ENCODE measurements at places on chromosomes 16 and 17.

DNA sequence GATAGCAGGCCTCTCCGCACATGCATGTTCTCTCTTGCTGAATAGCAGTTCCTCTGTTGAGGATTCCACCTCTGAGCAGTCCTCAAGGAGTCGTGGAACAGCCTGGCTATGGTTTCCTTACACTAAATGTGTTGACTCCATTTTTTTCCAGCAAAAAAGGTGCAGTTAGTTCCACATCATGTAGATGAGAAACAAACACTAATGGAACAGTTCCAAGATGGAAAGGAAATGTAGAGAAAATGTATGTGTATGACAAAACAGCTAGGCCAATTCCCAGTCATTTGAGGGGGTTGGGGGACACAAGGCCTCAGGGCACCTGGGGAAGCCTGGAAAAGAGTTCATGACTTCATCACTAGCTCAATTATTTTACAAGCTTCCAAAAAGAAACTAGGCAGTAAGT, 90.0 kb downstream of the CFDP1 start:
- peak; percentile 2 for DNase-seq

GRCh38 chr16:56309008-56309407, 116.3 kb downstream of the AMFR start:
- DNase-seq, result no peak

DNA sequence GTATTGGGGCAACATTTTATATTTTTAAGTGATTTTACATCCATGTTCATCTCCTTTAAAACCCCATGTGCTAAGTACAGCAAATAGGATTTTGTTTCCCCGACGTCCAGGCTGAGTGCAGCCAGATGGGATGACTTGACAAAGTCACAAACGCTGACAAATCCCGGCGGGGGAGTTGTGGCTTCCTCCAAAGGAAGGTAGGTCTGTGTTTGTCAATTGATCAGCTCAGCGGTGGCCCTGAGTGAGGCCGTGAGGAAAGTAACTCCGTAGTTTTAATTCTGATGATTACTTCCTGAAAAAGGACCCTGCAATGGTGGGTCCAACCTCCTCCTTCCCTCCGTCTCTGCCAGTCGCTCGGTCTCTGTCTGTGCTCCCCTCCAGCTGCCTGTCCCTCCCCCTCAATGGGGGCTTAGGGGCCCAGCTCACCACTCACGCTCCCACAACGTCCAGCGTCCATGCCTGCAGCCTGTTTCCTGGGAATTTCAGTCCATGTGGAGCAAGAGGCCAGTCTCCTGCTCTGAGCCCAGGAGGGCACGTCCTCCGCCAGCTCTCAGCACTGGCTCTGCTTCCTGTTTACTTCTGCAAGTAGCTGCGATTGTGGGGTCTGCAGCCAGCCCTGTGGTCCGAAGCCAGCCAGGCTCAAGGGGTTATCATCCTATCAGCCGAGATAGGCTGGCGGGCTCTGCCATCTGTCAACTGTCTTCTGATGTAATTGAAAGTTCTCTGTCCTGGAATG, 209.4 kb upstream of the FOXF1 start:
- no peak for DNase-seq

- DNase-seq, result no peak
These were observed 17.2 kb upstream of the METRNL start for GRCh38 chr17:83062011-83062817.

- DNase-seq, result peak; percentile 87
These were observed 40.1 kb downstream of the MYO18A start for GRCh38 chr17:29140051-29140621.

GRCh38 chr16:19218581-19218980, 50.5 kb downstream of the SYT17 start:
- no peak for DNase-seq

DNA sequence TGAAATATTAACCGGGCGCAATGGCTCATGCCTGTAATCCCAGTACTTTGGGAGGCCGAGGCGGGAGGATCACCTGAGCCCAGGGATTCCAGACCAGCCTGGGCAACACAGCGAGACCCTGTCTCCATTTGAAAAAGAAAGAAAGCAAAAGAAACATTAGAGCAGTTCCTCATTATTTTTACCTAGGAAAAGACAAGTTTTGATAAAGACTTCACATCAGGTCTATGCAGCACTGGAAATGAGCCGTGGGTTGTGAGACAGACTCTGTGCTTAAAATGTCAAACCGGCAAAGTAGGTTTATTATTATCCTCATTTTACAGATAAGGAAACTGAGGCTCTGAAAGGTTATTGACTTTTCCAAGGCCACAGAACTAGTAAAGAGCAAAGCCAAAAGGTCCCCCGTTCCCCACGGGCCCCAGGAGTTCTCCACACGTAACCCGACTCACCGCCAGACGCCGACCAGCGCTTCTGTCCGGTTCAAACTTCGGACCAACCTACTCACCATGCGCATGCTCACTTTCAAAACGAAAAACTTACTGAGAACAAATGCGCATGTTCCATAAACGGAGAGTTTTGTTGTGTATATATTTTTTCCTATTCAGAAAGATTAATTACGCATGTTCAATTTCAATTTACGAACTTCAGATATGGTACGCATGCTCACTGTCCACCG, 356 bp downstream of the TUBD1 start:
- no peak for DNase-seq

- DNase-seq, result no peak
These were observed 9.9 kb upstream of the CCL5 start for GRCh38 chr17:35889818-35890773.

DNA sequence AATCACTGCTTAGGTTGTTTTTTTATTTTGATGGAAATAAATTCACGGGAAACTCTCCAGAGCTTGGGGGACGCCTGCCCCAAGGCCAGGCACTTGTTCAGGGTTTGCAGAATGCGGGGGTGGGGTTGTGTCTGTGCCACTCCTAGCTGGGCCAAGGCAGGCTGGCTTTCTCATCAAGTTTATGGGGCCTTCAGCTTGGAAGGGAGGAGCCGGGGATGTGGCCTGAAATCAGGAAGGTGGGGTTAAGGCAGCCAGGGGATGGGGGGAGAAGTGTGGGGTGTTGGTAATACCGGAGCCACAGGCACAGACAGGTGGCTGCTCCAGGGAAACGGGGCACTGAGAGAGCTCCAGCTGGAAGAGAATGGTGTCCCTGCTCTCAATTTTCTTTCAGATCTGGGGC, 1.7 kb upstream of the CHAD start:
- DNase-seq, result no peak

DNA sequence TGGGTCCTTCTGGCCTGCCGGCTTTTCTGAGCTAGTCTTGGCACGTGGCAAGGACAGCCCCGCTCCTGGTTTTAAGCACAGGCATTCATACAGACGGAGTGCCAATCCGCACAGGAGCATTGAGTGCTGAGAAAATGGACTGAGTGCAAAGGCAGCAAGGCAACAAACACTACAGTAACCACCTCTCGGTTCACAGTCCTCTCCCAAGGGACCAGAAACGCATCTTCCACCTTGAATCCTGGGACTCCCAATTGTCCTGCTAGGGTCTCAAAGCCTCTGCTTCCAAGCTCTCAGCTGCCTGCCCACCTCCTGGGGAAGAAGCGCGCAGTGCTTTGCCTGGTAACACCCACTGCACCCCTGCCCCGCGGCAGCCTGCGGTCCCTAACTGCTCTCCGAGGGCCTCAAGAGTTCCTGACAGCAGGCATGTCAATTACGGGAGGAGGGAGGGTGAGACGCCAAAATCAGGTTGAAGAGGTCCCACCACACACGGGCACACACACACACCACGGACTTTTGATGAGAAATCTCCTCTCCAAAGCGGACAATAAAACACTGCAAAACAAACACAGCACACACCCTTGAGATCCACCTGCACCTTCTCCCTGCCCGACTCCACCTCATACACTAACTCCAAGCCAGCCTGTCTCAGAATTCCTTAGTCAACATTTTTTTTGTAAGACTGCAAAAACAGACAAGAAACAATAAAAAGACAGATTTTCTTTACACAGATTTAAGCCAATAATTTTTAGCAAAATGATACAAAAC, 15.0 kb downstream of the SLC16A3 start:
- DNase-seq, result no peak

- no peak for DNase-seq
These were observed 3.6 kb downstream of the SCRN2 start for GRCh38 chr17:47837401-47838039.

- DNase-seq, result no peak
These were observed 6.6 kb upstream of the SNAI3 start for GRCh38 chr16:88692861-88693260.

DNA sequence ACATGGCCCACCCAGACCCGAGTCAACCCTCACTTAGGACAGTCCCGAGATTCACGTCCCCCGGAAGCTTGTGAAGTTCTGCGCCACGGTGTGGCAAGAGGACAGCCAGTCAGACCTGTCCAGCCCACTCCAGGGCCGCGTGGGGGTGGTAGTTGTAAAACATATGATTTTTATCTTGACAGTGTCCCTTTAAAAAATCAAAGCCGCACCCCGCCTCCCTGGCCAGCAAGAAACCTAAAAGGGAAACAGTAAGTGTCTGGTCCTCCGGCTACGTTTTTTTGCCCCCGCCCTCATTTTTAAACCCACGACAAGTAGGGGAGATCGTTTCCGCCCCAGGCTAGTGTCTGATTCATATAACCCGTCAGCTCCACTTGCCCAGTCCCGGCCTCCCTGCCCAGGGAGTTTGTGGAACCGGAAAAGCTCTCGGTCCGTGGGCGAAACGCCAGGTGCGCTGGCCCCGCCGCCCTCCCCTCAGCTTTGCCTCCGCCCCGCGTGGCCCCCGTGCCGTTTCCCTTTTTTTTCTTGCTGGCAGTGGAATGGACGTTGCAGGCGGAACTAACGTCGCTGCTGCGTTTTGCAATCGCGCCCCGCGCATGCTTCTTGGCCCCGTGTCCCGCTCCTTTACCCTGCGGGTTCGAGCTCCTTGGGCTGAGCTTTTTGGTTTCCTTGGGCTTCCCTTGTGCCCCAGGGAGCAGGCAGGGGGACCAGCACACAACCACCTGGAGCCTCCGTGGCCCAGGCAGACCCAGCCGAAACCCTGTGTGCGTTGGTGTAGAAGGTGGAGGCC, 13.3 kb upstream of the NUDT16L1 start:
- no peak for DNase-seq

GRCh38 chr17:13601322-13601775, 380 bp downstream of the HS3ST3A1 start:
- DNase-seq, result peak; percentile 8

DNA sequence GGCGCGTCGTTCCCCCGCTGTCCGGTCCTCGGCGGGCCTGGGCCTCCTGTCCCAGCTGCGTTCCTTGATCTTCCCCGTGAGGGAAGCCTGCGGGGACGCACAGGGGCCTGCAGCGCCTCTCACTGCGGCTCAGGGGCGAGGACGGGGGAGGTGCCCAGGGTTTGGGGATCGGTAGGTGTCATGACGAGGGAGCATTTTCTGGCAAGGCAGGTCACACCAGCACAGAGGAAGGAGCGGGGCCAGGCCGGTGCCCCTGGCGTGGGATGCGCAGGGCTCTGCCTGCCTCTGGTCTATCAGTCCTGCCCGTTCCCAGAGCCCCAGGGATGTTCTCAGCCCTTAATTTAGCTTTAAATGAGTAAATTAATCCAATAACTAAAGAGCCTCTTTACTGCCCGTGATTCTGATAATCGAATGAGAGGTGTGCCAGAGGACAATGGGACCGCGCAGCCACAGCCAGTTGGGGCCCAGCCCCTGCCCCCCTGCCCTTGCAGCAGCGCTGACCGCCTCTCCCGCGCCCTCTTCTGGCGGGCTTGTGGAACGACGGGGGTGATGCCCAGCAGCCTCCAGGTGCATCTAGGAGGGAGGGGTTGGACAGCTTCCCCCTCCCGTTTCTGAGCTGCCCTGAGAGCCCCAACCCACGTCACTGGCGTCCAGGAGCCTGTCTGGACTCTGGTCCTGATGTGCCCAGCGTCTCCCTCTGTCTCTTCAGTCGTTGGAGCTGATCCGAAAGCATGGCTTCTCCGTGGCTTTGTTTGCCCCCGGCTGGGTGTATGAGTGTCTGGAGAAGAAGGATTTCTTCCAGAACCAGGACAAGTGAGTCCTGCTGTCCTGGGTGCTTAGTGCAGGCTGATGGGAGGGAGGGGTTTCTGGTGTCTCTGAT, 7.9 kb downstream of the ENGASE start:
- peak; percentile 51 for DNase-seq

DNA sequence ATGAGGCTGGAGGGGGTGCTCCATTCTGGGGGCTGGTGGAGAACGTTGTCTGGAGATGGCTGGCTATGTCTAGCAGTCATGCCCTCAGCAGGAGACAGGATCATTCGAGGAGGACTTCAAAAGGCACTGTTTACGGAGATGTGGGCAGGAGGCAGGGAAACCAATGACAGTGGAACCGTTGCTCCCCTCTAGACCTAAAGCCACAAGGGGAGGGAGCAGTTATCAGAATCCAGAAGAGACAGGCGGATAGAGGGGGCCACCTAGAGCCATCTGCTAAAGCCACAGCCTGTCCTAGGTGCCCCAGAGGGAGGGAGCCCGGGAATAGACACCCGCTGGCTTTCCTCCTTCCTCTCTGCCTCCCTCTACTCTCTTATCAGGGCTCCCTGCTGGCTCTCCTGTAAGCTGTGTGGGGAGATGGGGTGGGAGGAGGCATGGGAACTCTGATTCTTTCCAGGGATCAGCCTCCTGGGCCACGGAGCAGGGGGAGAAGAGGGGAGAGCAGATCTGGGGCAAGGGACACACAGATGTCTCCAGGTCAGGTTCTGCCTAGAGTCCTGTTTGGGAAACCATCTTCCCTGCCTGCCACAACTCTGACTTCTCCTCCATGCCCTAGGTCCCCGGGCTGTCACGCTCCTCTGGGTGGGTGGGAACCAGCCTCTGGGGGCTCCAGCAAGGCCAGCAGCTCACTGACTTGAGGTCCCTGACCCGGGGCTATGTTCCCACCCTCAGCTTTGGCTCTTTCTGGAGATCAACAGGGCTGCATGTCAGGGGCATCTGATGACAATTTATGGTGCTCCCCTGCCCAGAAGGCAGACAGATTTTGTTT, 42.3 kb downstream of the IRX3 start:
- DNase-seq, result no peak
